Suppressor macrophage treated with lipopolysaccharide for 4 hours (primary cell): ENCODE measurements at places on chromosomes 3 and 15.

GRCh38 chr15:92818651-92819277 is 81.4 kb upstream of the CHD2 start:
- DNase-seq: no peak

- no peak for DNase-seq
Observed at GRCh38 chr3:40333852-40334251, 24.3 kb downstream of the EIF1B start.

- no peak for DNase-seq
Observed at GRCh38 chr3:100523050-100523760, 30.8 kb downstream of the TMEM45A start.

GRCh38 chr15:89749951-89750559 is 994 bp downstream of the MESP1 start:
- no peak for DNase-seq

DNA sequence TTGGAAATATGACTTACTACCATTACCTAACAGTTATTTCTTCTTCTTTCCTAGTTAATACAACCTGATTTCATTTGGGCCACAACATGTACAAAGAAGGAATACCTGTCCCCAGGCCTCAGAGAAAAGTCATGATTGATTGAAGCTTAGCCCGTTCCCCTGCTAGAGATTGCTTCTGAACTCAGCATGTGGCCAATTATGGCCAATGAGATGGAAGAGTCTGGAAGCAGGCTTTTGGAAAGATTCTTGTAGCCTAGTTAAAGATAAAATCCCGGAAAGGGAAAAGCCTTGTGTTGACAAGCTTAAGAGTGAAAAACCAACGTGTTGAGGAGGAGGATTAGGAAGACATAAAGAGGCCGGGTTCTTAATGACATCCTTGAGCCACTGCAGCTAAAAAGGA is 17.0 kb upstream of the TM6SF1 start:
- no peak for DNase-seq

GRCh38 chr3:171346582-171347300 is 113.5 kb downstream of the TNIK start:
- peak; percentile 92 for DNase-seq

DNA sequence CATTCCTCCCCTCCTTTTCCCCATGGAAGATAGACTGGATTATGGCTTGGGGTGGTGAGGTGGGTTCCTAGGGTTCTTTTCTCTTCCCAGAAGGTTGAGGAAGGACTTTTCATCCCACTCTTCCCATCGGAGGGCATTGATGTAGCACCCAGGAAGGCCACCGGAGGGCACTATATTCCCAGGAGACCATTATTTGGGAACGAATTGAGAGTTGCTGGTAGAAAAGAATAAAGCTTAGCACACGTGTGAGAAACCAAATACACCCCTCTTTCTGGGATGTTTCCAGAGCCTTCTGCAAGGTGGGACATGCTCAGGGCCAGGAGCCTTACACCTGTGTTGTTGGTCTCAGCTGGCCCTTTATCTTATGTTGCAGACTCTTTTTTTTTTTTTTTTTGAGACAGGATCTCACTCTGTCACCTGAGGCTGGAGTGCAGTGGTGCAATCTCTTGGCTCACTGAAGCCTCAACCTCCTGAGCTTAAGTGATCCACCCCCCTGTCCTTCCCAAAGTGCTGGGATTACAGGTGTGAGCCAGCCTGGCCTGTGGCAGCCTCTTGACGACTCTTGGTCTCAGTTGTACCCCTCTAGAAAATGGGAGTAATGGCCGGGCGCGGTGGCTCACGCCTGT is 6.3 kb upstream of the CDC25A start:
- peak; percentile 70 for DNase-seq
